M059J (cell line): ENCODE measurements at places on chromosomes 13 and 19. TPM values are rescaled to one million over a fixed set of nuclear protein-coding genes. Genes with fewer than 3 reads are reported as not detected.

Gene USHBP1
- not detected in 2 replicates for total RNA-seq

Gene CYP2A6
- not detected in 2 replicates for total RNA-seq

Gene SYNE4
- not detected in 2 replicates for total RNA-seq

Gene OR7D4
- not detected in 2 replicates for total RNA-seq

GRCh38 chr19:1094655-1094977 lies 559 bp downstream of the POLR2E start:
- no peak for DNase-seq

Gene LRRC4B
- total RNA-seq: not detected in 2 replicates

DNA sequence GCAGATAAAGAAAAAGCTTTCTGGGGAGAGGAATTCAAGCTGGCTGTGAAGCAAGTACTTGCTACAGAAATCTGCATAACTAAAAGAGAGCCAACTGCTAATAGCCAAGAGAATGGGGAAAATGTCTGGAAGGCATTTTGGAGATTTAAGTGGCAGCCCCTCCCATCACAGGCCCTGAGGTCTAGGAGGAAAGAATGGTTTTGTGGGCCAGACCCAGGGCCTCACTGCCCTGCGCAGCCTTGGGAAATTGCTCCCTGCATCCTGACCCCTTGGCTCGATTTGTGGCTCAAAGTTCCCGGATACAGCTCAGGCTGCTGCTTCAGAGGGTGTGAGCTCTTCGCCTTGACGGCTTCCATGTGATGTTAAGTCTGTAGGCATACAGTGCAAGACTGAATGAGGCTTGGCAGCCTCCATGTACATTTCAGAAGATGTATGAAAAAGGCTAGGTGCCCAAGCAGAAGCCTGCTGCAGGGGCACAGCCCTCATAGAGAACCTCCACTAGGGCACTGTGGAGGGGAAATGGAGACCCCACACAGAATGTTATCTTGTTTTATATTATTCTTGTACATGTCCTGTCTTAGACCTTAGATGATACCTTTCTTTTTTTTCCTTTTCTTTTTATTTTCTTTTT lies 34.4 kb downstream of the MZT1 start:
- DNase-seq: no peak

DNA sequence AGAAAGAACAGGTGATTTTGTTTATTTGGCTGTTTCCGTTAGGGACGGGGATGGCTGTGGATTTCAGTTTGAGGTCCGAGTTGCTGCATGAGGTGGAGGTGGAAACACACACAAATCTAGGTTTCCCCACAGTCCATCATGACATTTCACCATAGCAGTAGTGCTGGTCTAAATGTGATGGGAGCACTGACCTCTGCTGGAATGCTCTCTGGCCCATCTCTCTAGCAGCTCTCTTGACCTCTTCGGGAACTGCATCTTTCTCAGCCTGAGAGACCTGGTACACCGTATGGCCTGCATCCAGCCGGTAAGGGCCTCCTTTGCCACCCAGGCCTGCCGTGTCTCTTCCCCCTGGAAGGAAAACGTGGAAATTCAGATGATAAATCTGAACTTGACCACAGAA lies 154.0 kb downstream of the RGCC start:
- DNase-seq: no peak

Gene CEACAM1
- 0.62 and 0.98 TPM in 2 replicates for total RNA-seq

DNA sequence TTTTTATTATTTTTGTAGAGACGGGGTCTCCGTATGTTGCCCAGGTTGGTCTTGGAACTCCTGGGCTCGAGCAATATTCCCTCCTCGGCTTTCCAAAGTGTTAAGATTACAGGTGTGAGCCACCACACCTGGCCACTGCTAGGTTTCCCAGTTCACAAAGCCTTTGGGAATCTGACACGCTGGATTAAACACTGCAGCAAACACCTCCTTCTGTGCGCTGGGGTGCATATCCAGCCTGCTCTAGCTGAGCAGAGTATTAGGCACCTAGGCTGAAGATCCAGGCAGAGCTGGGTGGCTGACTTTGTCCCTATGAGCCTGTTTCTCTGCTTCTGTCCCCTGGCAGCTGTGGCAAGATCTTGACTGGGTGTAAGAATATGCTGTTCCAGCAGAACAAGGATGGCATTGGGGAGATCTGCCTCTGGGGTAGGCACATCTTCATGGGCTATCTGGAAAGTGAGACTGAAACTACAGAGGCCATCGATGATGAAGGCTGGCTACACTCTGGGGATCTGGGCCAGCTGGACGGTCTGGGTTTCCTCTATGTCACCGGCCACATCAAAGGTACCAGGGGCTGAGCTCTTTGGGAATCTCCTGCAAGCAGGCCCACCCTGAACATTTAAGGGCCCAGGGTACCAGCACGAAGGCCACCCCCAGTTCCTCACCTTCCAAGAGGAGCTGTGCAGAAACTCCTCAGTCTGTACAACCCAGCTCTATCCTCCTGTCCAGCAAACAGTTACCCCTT lies 49.8 kb downstream of the ACSBG2 start:
- no peak for DNase-seq

Gene LRCH1
- total RNA-seq: 3.0 and 7.4 TPM in 2 replicates

- peak; percentile 77 for DNase-seq
Observed at GRCh38 chr13:28744091-28744536, 25.3 kb upstream of the SLC46A3 start.

DNA sequence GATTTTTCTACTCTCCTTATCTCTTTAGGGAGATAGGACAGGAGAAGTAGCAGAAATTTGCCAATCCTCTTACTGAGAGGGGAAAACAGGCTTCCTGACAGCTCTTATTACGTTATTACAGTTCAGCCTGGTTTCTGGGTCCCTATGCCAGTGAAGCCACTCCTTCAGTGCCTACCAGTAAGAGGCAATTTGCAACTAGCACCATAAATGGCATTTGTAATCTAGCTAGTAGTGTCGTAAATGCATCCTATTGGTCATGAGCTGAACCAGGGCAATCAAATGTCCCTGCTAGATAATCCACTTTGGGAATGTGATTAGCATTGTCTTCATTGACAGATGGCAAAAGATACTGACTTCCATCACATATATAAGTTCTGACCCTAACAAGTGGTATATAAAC lies 428.8 kb downstream of the DCT start:
- no peak for DNase-seq

DNA sequence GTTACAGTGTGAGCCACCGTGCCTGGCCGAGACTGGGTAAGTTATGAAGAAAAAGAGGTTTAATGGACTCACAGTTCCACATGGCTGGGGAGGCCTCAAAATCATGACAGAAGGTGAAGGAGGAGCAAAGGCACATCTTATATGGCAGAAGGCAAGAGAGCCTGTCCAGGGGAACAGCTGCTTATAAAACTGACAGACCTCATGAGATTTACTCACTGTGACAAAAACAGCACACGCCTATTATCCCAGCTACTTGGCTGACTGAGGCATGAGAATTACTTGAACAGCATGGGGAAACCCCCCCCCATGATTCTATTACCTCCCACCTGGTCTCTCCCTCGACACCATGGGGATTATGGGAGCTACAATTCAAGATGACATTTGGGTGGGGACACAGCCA lies 23.4 kb upstream of the ZNF561 start:
- no peak for DNase-seq

Gene PSG7
- 0.05 and 1.1 TPM in 2 replicates for total RNA-seq

DNA sequence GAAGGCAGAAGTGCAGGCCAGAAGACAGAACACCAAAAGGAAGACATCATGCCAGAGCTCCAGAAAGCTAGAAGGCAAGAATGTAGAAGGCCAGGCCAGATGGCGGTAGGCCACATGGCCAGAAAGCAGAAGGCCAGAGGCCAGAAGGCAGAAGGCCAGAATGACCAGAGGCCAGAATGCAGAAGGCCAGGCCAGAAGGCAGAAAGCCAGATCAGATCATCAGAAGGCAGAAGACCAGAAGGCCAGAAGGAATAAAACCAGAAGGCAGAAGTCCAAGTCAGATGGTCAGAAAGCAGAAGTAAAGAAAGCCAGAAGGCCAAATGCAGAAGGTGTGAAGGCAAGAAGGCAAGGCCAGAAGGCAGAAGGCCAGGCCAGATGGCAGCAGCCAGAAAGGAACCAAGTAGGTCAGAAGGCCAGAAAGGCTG lies 185.0 kb downstream of the TUBA3C start:
- DNase-seq: no peak

DNA sequence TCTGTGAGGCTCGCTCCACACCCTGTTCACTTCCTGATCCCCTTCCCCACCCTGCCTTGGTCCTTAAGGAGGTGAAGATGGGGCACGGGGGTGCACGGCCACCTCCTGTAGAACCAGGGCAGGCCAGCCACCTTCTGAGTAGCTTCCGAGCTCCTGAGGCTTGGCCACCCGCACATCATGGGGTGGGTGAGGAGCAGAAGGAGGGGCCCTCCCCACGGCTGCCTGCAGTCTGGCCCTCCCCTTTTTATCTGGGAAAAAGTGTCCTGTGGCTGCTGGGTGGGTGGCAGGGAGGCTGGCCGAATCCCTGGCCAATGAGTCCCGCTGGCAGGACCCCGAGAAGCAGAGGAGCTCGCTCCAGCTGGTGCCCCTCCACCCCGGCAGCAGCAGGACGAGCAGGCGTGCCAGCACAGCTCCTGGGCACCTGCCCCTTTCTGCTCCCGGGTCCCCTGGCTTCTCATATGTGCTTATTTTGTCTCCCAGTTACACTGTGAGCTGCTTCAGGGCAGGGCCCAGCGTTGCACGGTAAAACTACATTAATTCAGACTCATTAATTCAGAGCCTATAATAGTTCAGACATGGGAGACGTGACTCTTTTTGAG lies 135.0 kb downstream of the KDM4B start:
- DNase-seq: no peak

DNA sequence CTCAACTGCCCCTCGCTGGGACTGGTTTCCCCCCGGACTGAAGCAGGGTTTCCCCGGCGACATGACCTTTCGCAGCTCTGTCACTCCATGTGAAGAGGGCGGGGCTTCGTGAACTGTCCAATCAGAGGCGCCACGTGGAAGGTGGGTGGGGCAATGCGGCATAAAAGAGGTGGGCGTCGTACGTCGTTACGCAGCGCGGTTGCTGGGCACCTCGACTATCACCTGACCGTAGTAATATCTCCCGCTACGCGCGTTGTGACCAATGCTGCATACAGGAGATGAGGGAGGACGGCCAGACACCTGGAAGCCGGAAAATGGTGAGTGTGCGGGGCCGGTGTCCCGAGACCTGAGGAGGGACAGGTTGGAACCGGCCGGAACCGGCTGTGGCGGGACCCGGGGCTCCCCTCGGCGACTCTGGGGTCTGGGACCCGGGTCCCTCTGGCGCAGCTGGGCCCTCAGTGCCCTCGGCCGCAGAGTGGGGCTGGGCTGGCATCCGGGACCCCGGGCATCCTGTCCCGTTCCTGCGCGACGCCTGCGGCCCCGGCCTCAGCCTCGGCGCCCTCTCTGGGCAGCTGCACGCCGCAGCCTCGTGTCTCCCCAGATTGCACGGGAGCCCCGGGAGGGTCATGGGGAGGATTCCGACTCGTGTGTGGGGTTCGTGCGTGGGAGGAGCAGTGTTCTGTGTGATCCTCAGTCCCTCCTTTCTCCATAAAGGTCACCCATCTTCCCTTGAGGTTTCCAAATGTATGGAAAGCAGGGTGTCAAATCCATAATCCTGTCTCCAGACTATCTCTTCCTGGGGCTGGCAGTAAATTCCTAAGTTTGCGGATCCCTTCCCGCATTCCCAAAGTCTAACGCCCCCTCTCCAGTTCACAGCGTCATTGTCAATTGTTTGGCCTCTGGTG lies 32.2 kb downstream of the ZNF136 start:
- DNase-seq: no peak

Gene RYR1
- total RNA-seq: not detected in 2 replicates

Gene GFY
- not detected in 2 replicates for total RNA-seq

GRCh38 chr13:29955137-29955650 lies 104.8 kb upstream of the UBL3 start:
- DNase-seq: no peak

DNA sequence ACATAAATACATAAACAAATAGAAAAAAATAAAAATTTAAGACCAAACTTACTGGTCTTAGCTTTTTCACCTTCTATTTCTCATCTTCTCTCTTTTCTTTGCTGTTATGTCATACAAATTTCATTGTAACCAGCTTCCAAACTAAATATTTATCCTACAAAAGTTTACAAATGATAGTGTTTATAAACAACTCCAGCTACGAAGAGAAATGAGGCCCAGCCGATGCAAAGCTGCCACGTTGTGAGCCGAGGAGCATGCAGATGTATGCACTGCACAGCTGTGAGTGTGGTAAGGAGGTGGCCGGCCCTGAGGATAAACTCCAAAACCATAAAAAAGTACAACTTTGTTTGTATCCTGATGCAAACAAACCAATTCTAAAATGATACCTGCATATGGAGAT lies 642.4 kb upstream of the SGCG start:
- DNase-seq: no peak

DNA sequence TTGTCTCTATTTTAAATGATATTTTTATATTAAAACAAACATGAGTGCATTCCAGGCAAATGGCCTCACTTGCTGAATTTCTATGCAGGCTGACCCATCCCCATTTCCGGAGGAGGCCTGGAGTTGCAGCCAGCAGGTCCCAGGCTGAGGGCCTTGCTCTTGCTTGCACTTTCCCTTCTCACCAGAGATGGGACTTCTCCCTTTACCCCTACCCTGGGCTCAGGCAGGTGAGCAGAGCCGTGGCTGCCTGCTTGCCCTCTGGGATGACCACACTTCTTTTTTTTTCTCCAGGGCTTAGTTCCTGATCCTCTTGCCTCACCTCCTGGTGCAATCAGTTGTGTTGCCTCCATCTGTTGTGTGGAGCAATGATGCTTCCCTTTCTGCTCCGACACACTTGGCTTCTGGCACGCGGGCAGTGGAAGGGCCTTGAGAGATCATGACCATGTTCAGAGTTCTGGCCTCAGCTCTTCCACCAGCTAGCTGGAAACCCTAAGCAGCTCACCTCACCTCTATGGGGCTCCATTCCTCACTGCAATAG lies 11.1 kb upstream of the OLFM4 start:
- DNase-seq: no peak

Gene ZNF675
- total RNA-seq: 17.0 and 25.3 TPM in 2 replicates

DNA sequence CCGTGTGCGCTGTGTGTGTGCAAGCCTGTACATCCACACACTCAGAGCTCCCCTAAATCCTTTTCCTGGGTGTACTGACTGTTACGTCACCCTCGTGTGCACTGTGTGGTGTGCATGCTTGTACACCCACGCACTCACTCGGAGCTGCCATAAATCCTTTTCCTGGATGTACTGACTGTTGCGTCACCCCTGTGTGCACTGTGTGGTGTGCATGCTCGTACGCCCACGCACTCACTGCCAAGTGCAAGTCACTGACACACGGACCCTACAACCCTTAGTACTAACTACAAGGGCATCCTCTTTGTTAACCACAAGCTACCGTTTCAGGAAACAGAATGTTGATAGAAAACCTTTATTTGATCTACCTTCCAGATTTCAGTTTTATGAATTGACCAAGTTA lies 983.4 kb downstream of the EFNB2 start:
- no peak for DNase-seq

Gene ADM5
- 0.20 and 0.34 TPM in 2 replicates for total RNA-seq

DNA sequence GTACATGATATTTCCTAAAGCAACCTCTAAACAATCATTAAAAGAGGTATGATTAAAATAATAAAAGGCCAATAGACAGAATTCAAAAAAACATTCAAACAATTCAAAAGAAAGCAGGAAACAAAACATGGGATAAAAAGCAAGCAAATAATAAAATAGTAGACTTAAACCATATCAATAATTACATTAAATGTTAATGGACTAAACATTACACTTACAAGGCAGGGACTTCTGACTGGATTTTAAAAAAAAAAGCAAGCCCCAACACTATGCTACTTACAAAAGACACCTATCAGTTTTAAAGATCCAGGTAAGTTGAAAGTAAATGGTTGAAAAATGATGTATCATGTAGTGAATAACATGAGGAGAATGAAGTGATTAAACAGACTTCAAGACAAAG lies 65.2 kb downstream of the KLF2 start:
- DNase-seq: no peak

- no peak for DNase-seq
Observed at GRCh38 chr13:53043398-53043797, 14.8 kb downstream of the OLFM4 start.
